Right renal cortex interstitium (tissue), 3 donors: ENCODE measurements at places on chromosomes 12 and 14.

DNA sequence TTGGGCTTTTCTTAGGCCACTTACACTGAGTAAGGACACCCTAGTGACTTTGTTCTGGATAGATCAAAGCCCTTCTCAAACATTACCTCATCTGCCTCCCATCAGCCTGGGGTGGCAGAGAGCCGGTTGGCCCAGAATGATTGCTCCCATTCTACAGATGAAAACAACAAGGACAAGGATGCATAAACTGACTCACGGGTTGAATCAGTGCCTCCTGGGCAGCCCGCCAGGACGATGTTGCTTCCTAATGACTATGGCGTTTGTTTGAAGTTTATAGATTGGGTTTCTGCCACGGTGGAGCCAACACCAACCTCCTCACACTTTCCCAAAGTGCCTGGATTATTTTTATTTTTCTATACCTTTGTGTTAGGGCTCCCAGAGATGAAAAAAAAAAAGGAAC, 3.6 kb upstream of the VRK1 start:
- DNase-seq, result no peak

GRCh38 chr14:75283833-75284563, 5.4 kb downstream of the FOS start:
- DNase-seq, result no peak

DNA sequence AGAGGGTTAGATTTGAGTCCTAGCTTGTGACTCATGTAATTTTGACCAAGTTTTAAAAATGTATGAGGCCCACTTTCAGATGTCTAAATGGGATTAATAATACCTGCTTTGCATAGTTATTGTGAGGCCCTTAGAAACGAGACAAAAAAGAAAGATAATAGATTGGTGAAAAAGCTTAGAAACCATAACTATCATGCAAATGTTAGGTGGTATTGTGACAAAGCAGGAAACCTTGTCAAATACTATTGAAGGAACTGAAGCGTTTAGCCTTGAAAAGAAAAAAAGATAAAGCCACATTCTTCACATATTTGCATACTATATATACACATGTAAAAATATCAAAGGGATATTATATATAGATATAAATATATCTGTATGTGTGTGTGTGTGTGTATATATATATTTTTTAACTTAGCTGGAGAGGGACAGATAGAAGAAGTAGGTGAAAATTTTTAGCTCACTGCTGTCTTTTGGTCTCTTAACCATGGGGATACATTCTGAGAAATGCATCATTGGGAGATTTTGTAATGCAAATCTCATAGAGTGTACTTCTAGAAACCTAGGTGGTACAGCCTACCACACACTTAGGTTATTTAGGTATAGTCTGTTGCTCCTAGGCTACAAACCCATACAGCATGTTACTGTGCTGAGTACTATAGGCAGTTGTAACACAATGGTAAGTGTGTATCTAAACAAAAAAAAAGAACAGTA, 270.3 kb downstream of the CCDC91 start:
- no peak for DNase-seq

- DNase-seq, result no peak
Measured at GRCh38 chr12:76445462-76445861, 97.2 kb upstream of the BBS10 start.

DNA sequence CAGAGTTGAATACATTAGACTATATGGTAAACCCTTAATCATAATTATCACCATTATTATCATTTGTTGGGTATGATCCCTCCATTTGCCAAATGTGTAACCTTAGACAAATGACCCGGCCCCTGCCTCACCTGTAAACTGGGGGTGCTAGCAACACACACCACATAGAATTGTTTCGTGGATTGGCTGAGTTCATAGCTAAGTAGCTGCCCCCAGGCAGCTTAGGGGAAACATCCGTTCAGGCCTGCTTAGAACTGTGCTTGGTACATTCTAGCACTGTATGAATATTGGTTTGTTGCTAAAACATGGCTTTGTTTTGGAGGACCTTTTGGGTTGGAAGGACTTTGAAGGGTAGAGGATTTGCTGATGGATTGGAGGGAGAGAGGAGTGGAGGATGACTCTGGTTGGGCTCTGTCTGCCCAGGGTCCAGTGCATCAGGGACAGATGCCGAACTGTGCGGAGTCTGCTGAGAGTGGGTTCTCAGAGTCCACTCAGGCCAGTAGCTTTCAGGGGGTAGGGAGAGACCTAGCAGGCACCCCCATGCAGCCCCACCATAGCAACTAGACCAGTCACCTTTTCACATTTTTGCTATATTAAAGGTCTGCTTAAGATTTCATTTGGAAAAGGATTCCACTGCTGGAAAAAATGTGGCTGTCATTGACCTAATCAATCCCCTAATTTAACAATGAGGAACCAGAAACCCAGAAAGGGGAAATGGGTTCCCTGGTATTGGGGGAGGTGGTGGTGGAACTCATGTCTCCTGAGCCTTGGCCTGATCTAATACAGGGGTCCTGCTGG, 2.2 kb downstream of the RIN3 start:
- DNase-seq, result no peak

DNA sequence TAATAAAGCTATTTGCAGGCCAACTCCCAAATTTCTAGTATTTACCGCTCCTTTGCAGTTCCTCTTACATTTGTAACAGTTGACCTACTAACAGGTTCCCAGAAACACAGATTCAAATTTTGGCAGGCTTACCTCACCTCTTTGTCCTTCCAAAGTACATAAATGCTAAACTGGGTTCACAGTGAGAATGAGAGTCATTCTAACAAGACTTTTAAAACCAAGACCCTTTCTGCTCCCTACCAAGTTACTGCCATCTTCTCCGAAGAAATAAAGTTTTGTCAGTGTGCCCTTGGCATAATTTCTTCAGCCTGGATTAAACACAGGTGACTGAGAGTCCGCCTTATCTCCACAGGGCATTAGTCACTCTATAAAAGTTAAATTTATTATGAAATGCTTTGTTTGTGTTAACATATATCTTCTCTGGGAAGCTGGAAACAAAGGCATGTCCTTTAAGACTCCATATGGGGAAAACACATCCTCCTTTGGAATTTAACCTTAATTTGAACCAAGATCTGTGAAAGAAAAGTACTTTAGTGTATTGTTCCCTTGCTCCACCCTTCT, 28.2 kb downstream of the FOXA1 start:
- no peak for DNase-seq

DNA sequence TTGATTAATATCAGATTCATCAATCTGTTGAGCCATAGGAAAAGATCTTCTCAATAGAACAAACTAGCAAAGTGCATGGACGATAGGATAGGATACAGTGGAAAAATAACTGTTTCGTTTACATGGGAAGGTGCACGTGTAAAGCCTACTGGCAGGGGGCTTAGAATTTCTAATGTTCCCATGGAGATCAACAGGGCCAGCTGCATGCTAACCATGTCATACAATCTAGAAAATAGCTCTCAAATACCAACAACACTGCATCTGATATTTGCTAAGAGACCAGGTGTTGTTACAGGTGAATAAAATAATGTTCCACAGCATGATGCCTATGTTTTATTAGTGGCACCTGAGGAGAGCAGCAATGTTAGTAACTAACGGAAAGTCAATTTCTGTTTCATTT, 72.5 kb downstream of the ACSS3 start:
- DNase-seq, result no peak

DNA sequence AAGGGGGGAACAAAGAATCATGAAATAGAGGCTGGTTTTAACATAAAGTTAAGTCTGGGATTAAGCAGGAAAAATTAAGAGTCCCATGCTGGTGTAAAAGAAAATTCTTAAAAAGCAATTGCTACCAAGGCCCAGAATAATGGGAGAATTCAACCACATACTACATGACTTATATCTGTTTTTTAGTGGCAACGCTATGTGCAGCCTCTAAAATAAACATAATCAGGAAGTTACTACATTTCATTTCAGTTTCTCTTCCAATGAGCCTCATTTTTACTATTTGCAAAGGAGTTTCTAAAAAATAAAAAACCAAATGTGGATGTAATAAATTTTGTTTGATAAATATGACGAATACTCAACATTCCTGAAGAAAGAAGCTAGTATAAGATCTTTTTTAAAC, 58.1 kb downstream of the CPNE8 start:
- no peak for DNase-seq

DNA sequence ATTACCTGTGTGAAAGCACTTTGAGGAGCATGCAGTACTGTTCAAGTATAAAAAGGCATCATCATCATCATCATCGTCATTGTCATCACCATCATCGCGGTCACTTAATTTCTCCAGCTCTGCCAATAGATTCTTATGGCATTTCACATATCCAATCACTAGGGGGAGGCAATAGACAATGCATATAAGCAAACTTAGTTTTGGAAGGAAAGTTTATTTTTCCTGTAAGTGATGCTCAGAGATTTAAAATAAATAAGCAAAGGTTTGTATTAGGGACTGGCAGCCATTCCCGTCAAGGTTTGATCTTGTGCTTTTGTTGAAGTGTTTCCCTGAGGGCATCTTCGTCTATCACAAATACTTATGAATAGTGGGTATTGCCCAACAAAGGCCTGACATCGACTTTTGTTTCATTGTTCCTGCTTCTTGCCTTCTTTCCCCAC, 127.4 kb downstream of the KTN1 start:
- DNase-seq, result no peak

DNA sequence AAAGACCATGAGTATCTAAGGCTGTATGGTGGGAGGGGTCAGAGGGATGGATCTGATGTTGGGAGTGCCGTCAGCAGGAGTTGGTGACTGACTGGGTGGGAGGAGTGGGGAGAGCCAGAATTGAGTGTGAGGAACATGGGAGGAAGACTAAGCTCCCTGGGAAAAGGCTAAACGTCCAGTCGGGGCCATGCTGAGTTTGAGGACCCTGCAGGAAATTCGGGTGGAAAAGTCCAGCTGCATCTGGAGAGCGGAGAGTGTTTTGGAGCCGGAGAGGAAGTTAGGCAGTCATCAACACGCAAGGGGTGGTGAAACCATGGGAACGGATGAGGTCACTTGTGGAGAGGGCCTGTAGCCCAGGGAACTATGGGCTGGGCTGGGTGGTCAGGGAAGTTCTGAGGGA, 60.9 kb downstream of the ELK3 start:
- no peak for DNase-seq

- no peak for DNase-seq
Measured at GRCh38 chr12:104155711-104156555, 17.9 kb upstream of the NFYB start.

GRCh38 chr14:102028733-102029132, 58.1 kb downstream of the HSP90AA1 start:
- no peak for DNase-seq

- DNase-seq, result no peak
Measured at GRCh38 chr12:47885012-47885501, 19.7 kb downstream of the VDR start.

GRCh38 chr14:71362920-71363584, 455.8 kb downstream of the PCNX1 start:
- DNase-seq, result no peak

GRCh38 chr12:31218203-31219025, 107.5 kb downstream of the SINHCAF start:
- no peak for DNase-seq

- no peak for DNase-seq
Measured at GRCh38 chr14:71711125-71711524, 221.1 kb upstream of the RGS6 start.

DNA sequence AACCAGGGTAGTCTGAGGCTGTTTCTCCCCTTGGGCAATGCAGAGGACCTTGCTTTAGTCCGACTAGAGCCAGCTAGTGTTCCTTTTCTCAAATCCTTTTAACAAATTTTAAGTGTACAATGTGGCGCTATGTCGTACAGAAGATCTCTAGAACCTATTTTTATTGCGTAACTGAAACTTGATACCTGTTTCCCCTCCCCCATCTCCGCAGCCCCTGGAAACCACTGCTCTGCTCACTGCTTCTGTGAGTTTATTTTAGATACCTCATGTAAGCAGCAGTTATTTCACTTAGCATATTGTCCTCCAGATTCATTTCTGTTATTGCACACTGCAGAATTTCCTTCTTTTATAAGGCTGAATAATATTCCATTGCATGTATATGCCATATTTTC, 1092.3 kb downstream of the AACS start:
- DNase-seq, result no peak

DNA sequence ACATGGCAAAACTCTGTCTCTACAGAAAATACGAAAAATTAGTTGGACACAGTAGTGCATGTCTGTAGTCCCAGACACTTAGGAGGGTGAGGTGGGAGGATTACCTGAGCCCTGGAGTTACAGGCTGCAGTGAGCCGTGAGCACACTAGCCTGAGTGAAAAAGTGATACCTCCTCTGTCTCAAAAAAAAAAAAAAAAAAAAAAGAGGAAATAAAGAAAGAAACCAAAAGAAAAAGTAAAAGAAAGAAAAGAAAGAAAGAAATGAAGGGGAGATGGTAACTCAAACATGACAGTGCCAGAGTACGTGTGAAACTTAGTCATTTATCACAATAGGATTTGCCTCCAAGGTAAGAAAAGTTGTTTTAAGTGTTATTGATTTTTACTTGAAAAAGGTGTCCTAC, 407.0 kb upstream of the MGAT4C start:
- DNase-seq, result no peak

GRCh38 chr14:35304812-35305462, 12.8 kb downstream of the PSMA6 start:
- no peak for DNase-seq

GRCh38 chr12:124570810-124571209, 3.4 kb upstream of the NCOR2 start:
- DNase-seq, result no peak

- DNase-seq, result no peak
Measured at GRCh38 chr14:102516531-102517391, 7.2 kb upstream of the ANKRD9 start.

DNA sequence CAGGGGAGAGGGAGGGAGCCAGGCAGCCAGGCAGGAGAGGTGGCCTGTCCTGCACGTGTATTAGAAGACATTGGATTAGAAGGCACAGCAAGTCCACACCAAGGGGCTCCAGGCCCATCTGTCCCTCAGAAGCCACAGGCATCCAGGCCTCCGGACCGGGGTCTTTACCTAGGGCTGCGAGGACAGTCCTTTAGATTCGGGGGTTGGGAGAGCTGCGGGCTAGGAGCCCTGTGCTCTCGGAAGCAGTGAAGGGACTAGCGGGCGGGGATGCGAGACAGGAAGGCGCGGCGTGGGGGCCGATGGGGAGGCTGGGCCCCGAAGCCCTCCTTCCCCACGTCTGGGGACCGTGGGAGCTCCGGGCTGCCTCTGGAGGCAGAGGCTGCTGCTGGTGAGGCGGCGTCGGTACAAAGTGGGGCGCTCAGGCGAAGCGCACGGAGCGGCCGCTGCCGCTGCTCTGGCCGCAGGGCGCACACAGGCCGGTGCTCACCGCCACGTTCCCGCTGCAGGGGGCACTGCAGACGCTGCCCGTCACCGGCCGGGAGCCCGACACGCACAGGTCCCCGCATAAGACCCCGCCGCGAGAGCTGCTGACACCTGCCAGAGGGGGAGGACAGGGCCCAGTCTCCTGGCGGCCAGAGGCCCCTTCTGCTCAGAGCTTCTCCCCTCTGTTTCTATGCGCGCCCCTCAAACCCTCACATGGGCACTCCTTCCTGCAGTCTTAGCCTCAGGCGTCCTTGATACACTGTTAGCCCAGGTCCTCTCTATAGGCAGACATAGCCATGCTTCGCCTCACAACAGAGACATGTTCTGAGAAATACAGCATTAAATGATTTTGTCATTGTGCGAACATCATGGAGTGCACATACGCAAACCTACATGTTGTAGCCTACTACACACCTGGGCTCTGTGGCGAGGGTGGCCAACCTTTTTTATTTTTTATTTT, 17.3 kb downstream of the KRT7 start:
- DNase-seq, result no peak

GRCh38 chr12:15720295-15720694, 68.9 kb downstream of the EPS8 start:
- DNase-seq, result no peak

- no peak for DNase-seq
Measured at GRCh38 chr12:91289906-91290305, 107.3 kb upstream of the DCN start.
